ENCODE measurements at places on chromosomes 16 and 17. TPM values are rescaled to one million over a fixed set of nuclear protein-coding genes. Genes with fewer than 3 reads are reported as not detected.
A peak's percentile ranks its signal among the peaks of the same experiment; 100 is the strongest.

DNA sequence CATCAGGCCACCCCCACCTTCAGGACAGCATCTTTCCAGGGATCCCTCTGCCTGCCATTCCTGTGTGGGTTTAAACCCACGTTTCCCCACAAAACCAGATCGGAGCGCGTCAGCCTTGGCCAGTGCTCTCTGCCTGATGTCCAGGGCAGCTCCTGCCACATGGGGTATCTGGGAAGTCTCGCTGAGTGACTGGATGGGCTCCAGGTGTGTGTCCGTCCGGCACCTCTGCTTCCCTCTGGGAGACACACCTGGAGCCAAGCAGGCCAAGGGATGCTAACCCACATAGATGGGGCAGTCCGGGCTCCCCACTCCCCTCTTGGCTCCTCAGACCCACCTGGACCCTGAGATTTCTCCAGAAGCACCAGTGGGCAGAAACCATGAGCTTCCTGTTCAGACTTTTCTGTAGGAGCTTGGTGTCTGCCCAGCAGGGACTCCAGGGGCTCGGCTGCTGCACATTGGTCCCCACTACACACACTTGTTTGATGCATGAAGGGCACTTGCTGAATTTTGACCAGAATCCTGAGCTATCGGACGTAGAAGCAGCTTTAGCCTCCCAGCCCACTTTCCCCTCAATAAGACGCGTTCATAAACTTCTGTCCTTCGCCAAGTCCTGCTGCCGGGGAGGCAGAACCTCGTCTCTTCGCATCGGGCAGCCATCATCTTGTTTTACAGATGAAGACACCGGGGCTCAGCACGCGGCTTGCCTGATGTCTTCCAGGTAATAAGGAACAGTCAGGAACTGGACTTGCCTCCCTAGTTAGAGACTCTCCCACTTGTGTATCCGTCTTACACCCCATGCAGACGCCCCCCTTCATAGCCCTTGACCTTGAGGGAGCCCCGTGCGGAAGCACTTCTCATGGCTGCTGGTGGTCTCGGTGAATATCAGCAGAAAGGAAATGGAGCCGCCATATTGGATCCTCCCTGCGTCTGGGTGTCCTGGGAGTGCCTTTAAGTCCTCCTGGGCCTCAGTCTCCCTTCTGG lies 91.6 kb upstream of the ZNF469 start:
- DNase-seq = no peak

GRCh38 chr16:29916979-29917378 lies 9.0 kb downstream of the KCTD13 start:
- DNase-seq = no peak

GRCh38 chr16:64933885-64934284 lies 188.0 kb downstream of the CDH11 start:
- no peak for DNase-seq

DNA sequence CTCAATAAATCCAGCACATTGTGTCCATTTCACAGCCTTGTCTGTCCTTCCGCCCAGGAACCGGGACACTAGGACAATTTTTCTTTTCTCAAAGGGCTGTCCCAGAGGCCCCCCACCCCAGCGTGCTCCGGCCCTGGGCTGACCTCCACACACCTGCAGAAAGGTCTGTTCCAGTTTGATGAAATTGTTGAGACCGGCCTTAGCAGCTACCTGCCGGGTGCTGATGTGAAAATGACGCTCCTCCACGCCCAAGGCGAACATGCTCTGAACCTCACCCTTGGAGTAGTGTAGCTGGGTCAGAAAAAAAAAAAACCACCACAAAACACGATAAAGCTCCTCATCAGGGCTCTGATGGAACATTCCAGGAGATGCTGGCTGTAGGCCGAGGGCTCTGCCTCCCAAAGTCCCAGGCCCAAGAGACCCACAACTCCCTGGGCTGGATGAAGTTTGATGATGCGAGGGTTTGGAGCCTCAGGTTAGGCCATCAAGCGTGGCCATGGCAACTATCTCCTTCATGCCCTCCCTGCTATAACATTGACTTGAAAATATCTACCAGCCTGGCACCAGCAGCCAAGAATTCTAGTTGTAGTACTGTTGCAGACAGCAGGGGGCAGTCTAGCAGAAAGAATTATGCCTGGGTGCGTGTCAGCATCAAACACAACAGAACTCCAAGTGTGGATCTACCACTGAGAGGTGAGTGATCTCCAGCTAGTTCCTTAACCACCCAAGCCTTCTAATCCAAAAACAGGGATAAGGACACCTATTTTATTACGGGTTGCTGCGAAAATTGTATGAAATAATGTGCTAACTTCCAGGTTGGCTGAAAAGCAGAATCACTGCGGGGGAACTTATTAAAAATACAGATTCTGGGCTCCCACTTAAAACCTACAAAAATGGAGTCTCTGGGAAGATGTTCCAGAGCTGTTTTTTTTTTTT lies 62.1 kb downstream of the RMI2 start:
- DNase-seq = peak; percentile 65

GRCh38 chr16:24075931-24076716 lies 180.0 kb upstream of the CACNG3 start:
- peak; percentile 20 for DNase-seq

GRCh38 chr16:4580250-4580649 lies 24.1 kb downstream of the C16orf96 start:
- peak; percentile 12 for DNase-seq

Gene CACNG3
- total RNA-seq = not detected

Gene NR1D1
- 3.7 TPM for total RNA-seq

Gene SLFN13
- 7.9 TPM for total RNA-seq

Gene LPO
- total RNA-seq = not detected

Gene PERCC1
- 0.18 TPM for total RNA-seq

All from cardiac muscle cell (in vitro differentiated cells and primary cell).